ENCODE measurements at places on chromosomes 2 and 18.

DNA sequence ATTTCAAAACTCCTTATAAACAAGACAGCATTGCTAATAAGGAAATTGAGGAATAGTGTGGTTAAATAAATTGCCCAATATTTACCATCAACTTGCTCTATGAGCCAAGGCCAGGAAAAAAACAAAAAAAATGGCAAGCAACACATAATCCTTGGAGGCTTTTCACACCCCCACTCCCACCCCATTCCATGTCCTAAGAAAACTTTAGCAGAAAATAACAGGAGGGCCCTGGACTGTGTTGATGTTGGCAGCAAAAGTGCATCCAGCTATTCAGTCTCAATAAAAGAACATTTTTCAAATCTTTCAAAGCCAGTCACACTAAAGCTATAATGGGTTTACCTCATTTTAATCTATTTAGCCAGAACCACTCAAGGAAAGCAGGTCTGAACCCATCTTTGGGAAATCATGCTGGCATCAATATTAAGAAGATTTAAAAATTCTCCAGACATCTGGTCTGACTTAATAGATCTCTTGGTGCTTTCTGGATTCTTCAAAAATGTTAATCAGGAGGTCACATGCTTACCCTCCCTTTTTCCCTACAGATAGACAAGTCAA, 34.6 kb upstream of the STK17B start:
- no peak for DNase-seq

DNA sequence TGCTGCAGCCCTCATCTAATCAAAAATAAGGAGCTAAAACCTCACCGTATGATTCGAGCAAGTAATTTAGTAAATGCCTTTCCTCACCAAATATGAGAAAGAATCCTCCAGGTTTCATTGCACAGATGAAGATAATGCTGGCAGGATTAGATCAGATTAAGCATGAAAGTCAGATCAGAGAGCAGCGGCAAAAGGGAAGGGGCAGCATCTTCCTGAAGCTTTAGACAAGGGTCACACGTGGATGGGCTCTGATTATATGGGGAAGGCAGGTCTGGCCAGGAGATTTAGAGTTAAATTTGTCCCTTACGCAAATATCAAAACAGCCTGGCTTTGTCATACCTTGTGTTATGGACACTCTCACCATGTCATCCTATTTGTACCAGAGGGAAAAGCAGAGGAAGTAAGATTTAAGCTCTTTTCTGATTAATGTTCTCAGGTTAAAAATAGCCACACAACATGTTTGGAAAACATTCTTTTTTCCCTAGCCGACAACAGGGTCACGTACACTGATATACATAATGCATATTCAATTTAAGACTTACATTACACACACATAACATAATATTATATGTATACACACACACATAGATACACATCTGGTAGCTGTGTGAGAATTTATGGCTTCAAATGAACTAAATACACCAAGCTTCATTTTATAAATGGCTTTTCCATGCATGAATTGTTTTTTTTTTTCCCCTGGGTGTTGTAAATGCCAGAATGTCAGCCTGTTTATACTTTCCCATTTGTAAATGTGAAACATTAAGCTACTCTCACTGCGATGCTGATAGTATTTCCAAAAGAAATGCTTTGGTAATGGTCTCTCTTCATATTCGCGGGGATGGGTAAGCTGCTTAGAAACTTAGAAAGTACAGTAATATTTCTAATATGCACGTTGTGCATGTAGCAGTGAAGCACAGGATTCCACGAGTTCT, 196.3 kb upstream of the SIX3 start:
- no peak for DNase-seq

DNA sequence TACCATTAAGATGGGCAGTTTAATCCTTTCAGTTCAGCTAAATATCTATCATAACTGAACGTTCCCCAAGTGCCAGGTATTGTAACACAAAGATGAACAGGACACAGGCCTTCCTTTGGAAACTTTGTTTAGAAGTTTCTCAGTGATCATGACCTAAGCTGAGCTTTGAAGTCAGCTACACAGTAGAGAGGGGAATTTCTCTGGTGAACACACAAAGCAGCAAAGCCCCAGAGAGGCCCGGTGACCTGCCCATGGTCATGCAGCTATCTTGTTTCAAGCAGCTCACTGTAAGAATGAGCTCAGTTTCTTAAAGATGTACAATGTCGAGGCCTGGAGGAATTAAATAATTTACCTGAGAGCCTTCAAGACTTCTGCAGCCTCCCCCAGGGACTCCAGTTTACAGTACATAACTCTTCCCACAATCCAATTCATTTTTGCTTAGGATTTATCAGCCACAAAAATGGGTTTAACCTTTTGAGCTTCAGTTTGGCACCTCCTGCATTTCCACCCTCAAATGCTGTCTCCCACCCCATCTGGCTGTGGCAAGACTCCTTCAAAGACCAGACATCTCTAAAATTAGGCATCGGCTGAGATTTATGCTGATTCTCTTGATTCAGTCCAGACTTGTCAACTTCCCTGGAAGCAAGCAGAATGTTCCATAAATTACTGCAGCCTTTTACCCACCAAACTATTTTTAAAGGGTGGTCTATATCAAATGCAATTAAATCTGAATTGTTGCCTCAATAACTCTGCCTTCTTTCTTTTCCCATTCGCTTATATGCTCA, 325.6 kb downstream of the TXNL1 start:
- no peak for DNase-seq

- DNase-seq: no peak
These were observed 18.1 kb upstream of the PGAP1 start for GRCh38 chr2:196944570-196944969.

DNA sequence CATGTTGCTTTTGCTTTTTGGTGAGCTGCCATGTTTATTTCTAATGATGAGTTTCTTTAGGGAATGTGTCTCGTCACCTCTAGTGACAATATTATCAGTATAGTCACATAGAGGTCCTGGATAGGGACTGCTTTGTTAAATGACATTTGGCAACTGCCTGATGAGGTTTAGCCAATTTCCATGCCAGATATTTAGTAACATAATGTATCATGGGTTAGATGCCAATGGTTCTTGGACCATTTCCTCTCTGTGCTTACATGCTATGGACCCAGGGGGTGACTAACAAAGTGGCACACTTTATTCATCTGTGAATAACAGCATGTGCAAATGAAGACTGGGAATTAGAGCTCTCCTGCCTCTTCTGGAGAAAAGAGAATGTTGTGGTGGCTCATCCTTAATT, 56.2 kb upstream of the RAB27B start:
- no peak for DNase-seq

DNA sequence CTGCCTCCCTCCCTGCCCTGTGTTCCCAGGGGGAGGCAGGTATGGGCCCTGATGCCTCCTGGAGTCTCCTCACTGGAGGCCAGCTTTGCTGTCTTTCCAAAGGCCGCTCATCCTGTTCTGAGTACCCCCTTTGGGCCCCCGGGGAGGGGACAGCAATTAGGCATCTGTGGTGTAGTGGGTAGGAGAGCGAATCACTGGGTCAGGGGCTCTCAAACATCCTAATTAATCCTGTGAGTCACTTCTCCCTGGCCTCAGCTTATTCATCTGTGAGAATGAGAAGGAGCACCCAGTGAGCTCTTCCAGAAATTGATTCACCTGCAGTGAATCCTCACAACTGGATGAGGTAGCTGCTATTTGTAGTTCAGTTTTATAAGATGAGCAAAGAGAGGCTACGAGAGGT, 16.4 kb downstream of the TET3 start:
- DNase-seq: no peak

GRCh38 chr2:170485254-170486026, 229.7 kb upstream of the SP5 start:
- no peak for DNase-seq

GRCh38 chr2:113274432-113274831, 4.3 kb downstream of the PAX8 start:
- DNase-seq: no peak

- DNase-seq: no peak
These were observed 230.1 kb downstream of the LRRTM1 start for GRCh38 chr2:80074321-80075070.

GRCh38 chr2:26316041-26316440, 29.9 kb upstream of the SELENOI start:
- no peak for DNase-seq

DNA sequence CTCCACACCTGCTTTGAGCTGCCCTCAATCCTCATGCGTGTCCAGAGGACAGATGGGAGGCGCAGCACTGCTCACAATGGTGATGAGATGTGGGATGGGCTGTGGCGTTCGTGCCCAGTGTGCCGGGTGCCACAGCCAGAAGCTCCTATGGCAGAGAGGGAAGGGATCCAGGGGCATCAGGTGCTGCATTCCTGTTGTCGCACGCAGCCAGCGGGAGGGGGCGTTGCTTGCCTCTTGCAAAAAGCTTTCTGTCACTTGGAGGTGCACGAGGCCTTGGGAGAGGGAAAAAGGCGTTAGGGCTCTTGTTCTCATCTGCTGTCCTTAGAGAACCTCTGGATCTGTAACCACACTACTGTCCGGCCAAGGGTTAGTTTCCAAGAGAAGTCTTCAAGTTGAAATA, 29.2 kb upstream of the ALLC start:
- no peak for DNase-seq

Measured in NCI-H446 treated with DMSO at 0.1 percent for 48 hours (cell line).